ENCODE measurements at places on chromosomes 2 and 18.

GRCh38 chr2:150135223-150135883 is 352.1 kb downstream of the RND3 start:
- DNase-seq, result no peak

- DNase-seq, result no peak
These were observed 53.2 kb upstream of the MAPRE3 start for GRCh38 chr2:26917135-26917836.

GRCh38 chr18:11066038-11066437 is 83.3 kb downstream of the PIEZO2 start:
- DNase-seq, result no peak

- no peak for DNase-seq
These were observed 56.1 kb downstream of the BABAM2 start for GRCh38 chr2:27946530-27947060.

DNA sequence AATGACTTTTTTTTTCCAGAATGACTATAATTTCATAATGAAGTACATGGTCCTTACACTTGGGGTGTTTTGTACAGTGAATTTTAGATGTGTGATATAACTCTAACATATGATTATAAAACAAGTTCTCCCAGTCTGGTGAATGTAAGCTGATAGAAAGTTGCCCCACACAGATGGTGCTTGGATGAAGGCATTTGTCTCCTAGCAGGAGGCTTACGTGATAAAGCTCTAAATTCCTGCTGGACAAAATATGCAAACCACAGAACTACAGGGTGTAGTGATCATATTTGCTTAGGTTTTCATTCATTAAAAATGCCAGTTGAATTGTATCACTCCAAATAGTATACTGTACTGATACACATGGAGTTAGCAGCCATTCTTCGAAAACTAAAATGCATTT is 85.5 kb downstream of the DSC3 start:
- DNase-seq, result no peak

- DNase-seq, result no peak
These were observed 144.1 kb downstream of the EVA1A start for GRCh38 chr2:75416420-75417342.

- no peak for DNase-seq
These were observed 46.4 kb upstream of the DSC1 start for GRCh38 chr18:31209041-31209440.

- no peak for DNase-seq
These were observed 17.9 kb downstream of the PIAS2 start for GRCh38 chr18:46899274-46899948.

GRCh38 chr2:73020657-73021370 is 50.7 kb downstream of the SFXN5 start:
- no peak for DNase-seq

- DNase-seq, result no peak
These were observed 85.6 kb downstream of the CD8B2 start for GRCh38 chr2:106572541-106573450.

GRCh38 chr18:57267368-57267925 is 84.9 kb upstream of the ST8SIA3 start:
- no peak for DNase-seq

DNA sequence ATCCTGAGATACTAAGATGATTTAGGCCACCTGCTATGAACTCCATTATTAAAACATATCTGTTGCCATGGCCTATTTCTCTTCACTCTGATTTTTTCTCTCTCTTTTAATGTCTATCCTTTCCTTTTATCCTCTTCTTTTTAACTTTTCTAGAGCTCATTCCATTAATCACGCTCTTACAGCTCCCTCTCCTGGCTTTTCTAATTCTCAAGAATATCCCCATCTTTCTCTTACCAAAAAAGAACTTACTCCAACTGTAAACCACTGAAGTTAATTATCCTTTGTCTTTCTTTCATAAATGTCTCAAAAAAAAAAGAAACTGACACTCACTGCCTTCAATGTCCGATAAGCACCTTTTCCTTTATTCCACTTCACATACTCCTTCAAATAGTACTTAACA is 7.9 kb downstream of the PPP3R1 start:
- DNase-seq, result no peak

GRCh38 chr2:160225722-160226121 is 25.6 kb upstream of the ITGB6 start:
- DNase-seq, result no peak

DNA sequence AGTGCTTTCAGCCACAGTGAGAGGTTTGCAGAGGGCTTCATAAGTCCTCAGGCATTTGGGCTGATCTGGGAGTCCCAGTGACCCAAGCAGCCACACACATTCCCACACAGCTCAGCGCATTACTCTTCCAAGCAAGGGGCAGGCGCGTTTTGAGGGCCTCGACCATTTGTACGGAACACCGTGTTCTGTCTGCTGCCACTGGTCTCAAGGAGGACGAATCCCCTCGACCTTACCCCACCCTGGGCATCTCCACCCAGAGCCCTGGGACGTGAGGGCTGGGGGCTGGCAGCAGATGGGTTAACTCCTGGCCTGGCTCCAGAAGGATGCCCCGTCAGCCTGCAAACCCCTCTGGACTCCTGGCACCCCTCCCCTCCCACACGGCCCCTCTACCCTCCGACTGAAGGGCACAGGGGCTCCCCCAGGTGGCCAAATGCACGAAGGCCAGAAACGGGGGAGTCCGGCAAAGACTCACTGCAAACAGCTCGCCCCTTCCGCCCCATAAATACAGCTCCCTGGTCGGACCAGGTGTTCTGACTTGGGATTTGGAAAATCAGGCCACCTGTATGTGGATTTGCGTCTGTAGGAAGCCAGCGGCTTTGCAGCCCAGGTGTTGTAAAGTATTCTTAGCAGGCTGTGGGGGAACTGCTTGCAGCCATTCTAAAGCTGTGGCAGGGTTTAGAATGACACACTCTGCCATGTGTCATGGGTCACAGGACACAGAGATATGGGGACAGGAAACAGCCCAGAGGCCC is 33.6 kb upstream of the PTMA start:
- peak; percentile 13 for DNase-seq
